ENCODE measurements at places on chromosomes 7 and 10.

- no peak for DNase-seq
Measured at GRCh38 chr10:92773776-92774175, 74.5 kb upstream of the EXOC6 start.

DNA sequence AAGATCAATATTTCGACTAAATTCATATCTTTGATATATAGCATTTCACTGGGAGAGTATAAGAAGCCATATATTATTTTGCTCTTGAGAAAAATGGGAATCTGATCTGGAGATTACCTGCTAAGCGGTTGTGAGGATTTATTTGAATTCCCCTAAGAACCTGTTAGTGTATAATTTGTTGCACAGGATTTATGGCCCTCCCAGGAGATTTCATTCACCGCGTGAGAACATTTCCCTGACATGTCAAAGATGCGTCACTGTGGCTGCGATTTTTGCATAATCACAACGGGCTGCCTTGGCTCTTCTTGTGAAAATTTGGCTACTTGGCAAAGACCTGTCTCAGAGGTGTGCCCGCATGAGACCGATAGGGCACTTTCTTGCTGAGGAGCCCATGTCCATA is 184.7 kb upstream of the PFKP start:
- no peak for DNase-seq

DNA sequence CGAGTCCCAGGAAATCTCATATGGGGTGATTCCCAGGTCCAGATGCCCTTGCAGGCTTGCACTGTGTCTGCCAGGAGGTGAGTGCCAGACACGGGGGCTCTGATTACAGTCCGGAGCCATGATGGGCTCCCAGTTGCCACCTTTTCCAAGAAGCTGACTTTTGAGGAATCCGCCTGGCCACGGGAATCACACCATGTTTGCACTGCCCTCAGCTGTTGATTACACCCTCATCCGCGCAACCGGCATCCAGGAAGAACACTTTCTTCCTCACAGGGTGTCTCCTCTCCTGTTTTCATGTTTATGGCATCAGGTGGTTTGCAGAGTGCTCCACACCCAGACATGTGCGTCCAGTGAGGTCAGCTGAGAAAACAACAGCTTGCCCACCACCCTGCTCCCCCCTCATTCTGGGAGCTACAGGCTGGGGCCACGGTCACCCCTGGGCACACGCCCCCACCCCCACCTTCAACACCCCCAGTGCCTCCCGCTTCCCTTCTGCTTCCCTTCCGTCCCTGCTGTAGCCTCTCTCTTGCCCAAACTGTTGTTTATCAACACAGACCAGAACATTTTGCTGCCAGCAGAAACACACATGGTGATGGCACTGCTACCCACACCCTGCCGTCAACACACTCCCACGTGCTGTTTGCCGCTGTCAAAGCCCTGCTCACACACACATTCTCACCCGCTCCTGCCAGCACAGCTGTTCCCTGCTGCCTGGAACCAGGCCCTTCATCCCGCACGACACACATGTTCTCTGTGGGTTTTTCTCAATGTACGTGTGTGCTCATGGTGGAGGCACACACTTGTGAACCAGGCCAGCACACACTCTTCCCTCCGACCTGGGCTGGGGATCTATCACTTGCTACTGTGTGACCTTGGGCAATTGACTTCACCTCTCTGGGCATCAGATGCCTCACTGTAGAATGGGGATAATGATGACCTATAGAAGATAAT is 35.8 kb downstream of the DDIT4 start:
- DNase-seq: no peak

GRCh38 chr10:109203646-109204353 is 719.5 kb downstream of the XPNPEP1 start:
- DNase-seq: no peak

GRCh38 chr7:21851559-21851967 is 94.1 kb downstream of the CDCA7L start:
- DNase-seq: no peak

GRCh38 chr10:98433881-98434732 is 12.6 kb downstream of the HPS1 start:
- no peak for DNase-seq

DNA sequence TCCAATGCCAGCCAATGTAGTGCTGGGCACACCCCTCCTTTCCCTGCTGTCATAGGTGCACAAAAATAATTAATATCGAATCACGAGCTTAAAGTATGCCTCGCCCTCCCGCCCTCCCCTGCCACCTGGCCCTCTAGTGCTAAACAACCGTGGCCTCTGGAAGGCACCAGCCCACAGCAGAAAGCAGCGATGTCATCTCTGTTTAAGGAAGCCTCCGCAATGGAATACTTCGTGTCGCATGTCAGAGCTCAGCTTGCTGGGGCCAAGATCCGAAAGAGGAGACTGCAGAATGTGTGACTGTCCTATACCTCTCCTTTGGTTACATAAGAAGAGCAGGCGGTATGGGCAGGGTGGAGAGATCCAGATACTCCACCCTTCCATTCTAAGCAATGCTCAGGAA is 71.5 kb downstream of the RHOBTB1 start:
- no peak for DNase-seq

DNA sequence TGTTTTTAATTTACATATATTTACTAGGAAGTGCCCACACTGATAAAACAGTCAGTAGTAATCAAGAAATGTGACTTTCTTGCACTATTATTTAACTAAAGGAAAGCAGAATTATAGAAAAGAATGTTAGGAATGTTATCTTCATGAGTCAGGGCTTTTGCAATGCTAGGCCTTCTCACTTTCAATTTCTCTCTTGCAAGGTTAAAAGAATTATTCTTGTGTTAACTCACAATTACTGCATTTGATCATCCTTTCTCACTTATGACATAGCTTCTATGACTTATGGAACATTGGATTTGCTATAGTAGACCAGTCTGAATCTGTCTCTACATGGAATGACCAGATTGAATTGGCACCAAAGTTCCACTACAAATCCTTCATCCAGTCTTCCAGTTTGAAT is 192.4 kb downstream of the SDK1 start:
- DNase-seq: no peak
